ENCODE measurements at places on chromosomes 6 and 20. TPM values are rescaled to one million over a fixed set of nuclear protein-coding genes. Genes with fewer than 3 reads are reported as not detected.

The LHFPL5 gene
- total RNA-seq: not detected

The LPIN3 gene
- total RNA-seq: 1.2 TPM

The HTR1E gene
- not detected for total RNA-seq

The DEFB124 gene
- total RNA-seq: not detected

The AVP gene
- not detected for total RNA-seq

The KIF25 gene
- total RNA-seq: not detected

The USP49 gene
- 6.3 TPM for total RNA-seq

The KHDRBS2 gene
- not detected for total RNA-seq

GRCh38 chr6:33589731-33590530, 9.9 kb upstream of the BAK1 start:
- peak; percentile 83 for DNase-seq

GRCh38 chr20:61510778-61511330, 258.8 kb downstream of the CDH4 start:
- no peak for DNase-seq

GRCh38 chr20:33401921-33402369, 626 bp upstream of the CDK5RAP1 start:
- peak; percentile 63 for DNase-seq

- no peak for DNase-seq
Measured at GRCh38 chr6:10518557-10519407, 2.4 kb upstream of the GCNT2 start.

- no peak for DNase-seq
Measured at GRCh38 chr6:71029555-71029954, 72.7 kb upstream of the B3GAT2 start.

- peak; percentile 61 for DNase-seq
Measured at GRCh38 chr6:68343901-68344300, 291.2 kb upstream of the ADGRB3 start.

GRCh38 chr6:73694711-73695411, 1.1 kb upstream of the CD109 start:
- DNase-seq: peak; percentile 68

DNA sequence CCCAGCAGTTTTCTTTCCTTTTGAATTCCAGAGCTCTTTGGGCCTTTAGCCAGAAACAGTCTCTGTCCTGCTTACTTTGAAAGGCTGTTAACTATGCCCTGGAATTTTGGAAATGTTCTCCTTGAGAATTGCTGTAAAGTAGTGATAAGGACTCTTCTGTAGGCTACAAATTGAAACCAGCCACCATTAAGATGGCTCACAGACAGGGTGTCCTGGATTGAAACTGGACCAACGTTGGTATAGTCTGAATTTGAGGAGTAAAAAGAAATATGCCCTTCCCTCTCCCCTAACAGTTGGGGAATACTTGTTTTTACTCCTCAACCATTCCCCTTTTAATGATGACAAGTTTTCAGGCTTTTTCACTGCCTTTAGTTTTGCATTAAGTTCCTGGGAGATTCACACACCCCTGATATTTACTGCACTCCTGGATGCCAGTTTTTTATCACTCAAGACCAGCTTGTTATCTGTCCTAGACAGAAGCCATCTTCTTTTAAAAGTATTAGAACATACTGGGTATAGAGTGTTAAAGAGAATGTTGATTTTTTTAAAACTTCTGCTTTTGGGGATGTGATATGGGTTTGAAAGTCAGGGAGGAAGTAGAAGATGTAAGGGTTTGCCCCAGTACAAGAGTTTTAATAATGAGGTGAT, 21.9 kb downstream of the TOP1 start:
- no peak for DNase-seq

DNA sequence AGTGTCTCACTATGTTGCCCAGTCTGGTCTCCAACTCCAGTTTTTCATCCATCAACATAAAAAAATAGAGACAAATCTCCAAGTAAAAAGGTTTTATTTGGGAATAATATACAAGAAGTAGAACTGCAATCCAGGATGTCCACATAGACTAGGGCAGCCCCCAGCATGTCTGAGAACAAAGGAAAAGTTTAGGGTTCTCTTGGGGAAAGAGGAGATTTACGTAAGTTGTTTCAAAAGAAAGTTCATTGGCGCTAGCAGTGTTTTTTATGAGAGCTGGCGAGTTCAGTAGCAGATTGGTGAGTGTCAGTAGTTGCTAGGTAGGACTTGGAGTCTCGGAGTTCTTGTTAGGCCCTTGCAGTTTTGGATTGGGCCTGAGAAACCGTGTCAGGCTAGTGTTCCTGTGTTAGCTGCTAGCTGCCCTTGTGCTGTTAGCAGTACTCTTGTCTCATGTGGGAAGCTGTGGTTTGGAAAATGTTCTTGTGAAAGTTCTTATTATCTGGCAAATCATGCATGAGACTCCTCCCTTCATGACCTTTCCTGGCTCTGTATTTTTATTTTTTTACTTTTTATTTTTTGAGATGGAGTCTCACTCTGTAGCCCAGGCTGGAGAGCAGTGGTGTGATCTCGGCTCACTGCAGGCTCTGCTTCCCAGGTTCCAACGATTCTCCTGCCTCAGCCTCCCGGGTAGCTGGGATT, 24.7 kb downstream of the TTLL9 start:
- DNase-seq: peak; percentile 65

DNA sequence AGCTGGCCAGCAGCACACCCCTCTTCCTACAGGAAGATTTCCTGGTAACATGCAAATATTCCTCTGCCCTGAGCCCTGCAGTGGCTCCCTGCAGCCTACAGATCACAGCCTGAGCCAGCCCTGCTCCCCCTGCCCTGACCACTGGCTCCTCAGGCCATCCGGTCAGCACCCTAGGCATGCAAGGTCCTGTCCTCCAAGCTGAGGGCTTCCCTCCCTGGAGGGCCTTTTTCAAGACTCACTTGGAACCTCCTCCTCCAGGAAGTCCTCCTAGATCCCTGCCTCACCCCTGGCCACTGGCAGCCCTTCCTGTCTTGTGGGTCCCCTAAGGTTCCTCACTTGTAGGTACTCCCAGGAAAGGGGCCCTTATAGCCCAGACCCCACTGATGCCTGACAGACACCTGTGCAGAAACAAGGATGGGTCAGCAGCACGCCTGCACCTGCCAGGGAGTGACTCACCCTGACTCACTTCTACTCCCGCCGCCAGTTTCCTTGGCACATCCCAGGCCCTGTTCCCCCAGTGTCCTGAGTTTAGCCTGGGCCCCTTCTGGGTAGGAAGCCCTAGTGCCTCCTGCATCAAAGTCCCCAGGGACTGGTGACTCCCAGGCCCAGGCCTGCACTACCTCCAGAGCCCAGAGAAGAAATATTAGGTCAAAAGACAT, 3.2 kb downstream of the SLC4A11 start:
- no peak for DNase-seq

DNA sequence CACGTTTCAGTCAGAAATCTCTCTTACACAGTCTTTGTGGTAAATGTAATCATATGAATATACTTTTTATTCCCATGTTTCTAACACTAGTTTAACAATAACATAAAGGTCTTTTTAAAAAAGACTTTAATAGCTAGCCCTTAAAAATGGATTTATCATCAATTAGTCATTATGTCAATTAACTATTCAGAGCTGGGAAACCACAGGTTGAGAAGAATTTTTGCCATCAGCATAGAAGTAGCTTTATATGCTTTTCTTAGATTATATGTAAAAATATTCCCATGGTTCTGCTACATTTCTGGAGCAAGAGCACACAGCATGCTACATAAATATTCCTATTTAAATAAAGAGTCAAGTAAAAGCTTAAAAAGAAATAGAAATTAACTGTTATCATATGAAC, 35.5 kb downstream of the ASCC3 start:
- DNase-seq: no peak

GRCh38 chr6:159008656-159009288, 8.8 kb upstream of the RSPH3 start:
- peak; percentile 71 for DNase-seq

- DNase-seq: no peak
Measured at GRCh38 chr6:133644892-133645619, 243.9 kb upstream of the TCF21 start.

GRCh38 chr6:47267301-47267700, 42.4 kb downstream of the TNFRSF21 start:
- no peak for DNase-seq

- peak; percentile 54 for DNase-seq
Measured at GRCh38 chr6:137921823-137922222, 54.8 kb downstream of the TNFAIP3 start.

DNA sequence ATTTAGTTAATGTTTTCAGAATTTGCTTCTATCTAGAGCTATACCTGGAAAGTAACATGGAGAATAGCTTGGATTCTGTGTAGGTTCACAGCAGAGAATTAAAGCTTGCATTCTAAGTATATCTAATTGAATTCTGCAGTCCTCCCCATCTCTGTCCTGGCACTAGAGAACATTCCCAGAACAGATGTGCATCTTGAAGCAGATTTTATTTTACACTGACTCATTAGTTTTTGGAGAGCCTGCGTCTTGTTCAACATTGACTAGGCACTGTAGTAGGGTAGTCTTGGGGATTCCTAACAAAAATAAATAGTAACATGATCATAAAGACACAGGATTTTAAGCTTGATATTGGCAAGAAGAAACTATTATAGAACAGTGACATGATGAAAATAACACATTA, 36.2 kb upstream of the BAG2 start:
- DNase-seq: no peak

DNA sequence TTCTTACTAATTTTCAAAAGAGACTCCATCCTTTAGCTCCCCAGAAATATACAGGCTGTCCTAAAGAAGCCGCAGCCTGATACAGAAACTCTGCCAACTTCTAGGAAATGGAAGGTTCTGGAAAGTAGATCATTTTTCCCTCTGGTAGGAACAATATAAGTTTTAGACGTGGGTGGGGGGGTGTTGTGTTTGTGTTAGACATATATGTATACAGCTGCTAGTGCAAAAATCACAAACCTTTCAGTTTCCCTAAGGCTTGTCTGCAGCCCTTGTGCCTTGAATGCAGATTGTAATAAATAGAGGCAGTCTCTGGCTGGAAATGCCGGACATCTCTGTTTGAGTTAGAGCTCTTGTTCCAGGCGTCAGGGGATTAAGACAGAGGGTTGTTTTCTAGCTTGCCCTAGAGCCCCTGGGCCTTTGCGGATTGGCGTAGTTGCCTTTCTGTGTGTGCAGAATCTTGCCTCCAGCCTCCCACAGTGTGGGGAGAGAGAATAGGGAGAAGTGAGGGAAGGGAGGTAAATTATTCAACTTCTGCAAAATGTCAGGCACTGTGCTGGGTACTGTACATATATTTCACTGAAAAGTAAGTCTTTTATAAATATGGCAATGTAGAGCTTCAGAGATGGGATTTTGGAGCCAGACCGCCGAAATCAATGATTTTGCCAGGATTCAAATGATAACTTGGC, 269.7 kb downstream of the PRL start:
- DNase-seq: no peak

DNA sequence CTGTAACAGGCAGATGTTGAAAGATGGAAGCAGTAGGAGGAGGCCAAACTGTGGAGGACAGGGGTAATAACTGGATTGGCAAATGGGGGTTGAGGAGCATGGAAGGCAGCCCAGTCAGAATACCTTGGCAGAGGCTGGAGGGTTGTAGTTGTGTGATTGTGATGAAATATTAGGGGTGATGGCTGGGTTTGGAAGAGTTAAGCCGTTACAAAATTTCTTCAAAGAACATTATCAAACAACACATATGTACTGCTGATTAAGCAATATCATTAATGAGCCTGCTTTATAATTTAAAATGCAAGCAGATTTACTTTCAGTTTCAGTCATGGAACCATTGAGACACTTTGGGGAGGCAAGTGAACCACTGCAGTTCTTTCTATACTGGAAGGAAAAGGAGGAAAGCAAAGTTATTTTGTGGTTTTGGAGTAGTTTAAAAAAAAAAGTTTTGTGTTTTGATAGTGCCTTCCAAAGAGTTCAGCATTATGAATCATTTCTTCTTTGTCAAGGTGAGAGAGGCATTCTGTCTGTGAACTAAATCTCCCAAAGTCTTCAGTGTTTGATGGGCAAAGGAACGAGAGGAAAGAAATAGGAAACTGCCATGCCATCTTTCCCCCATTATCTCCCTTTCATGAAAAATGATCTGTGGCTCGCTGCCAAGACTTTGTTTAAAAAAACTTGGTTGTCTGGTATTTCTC, 20.7 kb downstream of the FOXO3 start:
- DNase-seq: no peak

DNA sequence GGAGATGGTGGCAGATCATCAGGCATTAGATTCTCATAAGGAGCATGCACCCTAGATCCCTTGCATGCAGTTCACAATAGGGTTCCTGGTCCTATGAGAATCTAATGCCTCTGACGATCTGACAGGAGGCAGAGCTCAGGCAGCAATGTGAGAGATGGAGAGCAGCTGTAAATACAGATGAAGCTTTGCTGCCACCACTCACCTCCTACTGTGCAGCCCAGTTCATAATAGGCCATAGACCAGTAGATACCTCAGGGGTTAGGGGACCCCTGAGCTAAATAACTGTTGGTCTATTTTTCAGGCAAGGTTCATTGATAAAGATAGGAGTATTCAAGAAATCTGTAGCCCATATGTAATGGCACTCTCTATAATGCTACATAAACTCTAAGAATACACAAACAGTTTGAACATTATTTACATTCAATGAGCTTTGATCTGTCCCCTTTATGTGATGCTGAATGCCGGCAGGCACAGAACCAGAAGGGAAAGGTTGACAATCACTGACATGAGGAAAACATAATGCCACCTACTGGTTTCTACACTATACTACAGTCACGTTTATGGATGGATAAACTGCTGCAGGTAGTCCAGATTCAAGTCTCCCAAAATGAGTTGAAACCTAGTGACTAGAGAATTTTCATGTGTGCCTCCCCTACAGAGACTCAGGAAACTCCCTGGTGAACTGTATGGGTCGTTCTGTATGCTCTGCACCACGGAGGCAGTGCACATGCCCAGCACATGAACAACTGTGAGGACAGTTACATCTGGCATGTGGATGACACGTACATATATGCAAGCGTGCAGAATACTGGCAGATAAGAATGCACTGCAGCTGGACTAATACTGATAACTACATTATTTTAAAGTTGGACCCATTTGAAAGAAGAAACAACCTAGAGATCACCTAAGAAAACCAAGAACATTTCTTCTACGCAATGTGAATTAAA, 72.0 kb downstream of the DST start:
- DNase-seq: peak; percentile 60

GRCh38 chr6:117317261-117317660, 51.9 kb downstream of the VGLL2 start:
- DNase-seq: no peak

DNA sequence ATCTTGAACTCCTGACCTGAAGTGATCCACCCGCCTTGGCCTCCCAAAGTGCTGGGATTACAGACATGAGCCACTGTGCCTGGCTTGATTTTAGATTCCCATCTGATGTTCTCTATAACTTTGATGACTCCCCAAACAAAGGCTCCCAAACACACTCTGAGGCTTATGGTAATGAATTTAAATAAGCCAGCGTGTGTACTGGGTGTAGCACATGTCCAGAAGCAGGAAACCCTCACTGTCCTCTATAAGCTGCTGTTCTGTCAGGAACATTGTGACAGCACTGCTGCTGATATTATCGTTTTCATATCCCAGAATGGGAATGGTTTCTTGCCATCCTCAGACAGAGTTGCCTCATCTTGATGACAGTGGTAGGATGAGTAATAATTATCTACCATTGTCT, 54.1 kb upstream of the SALL4 start:
- no peak for DNase-seq

Measured in activated CD4-positive, alpha-beta T cell treated with anti-CD3 and anti-CD28 coated beads, Interleukin-2, amount 10 ng/mL, durations not matched to agents 24 days and 14 days (primary cell).